ENCODE measurements at places on chromosomes 2 and 18. TPM values are rescaled to one million over a fixed set of nuclear protein-coding genes. Genes with fewer than 3 reads are reported as not detected.

DNA sequence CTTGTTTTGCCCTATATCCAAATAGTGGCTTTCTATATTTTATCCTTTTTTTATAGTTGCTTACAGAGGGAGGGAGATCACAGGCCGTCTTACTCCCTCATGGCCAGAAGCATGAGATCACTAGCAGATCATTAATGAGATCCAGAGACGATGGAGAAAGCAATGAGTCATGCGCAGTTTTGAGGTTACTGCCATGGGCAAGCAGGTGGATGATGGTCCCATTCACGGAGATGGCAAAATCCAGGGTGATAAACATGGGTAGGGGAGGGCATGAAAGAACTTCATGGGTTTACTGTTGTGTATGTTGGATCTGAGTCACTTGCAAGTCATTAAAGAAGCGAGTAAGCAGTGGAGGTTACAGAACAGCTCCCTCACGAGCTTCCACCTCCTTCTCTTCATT lies 60.4 kb downstream of the C18orf63 start:
- no peak for DNase-seq

KHK gene
- total RNA-seq, result 1.7 TPM

- no peak for DNase-seq
Measured at GRCh38 chr2:17199741-17200140, 318.5 kb downstream of the RAD51AP2 start.

- no peak for DNase-seq
Measured at GRCh38 chr2:232903989-232904388, 33.9 kb downstream of the SNORC start.

DNA sequence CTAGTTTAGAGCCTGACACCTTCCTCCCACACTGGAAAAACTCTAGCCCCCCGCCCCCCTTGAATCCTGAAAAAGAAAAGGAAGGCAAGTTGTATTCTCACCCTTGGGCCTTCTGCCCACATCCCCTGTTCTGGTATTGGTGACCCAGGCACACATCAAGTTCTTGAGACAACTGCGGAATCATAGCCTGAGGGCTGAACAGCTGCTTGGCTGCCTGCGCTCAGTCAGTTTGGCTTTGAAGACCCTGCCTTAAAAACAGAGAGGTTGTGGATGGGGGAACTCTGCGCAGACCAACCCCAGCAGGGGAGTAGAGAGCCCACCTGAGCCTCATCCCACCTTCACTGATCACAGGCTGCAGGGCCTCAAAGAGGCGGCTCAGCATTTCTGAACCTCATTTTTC lies 229.2 kb downstream of the ANAPC1 start:
- DNase-seq, result no peak

GRCh38 chr2:176380341-176380740 lies 111.1 kb downstream of the MTX2 start:
- DNase-seq, result no peak

GRCh38 chr2:68319398-68320117 lies at the start of gene CNRIP1:
TSS of gene CNRIP1 (minus strand) at chr2:68319949. CDS start at chr2:68319400, 549 bp downstream.
- DNase-seq, result peak; percentile 44

- DNase-seq, result no peak
Measured at GRCh38 chr18:22847392-22847791, 85.7 kb upstream of the RBBP8 start.

DNA sequence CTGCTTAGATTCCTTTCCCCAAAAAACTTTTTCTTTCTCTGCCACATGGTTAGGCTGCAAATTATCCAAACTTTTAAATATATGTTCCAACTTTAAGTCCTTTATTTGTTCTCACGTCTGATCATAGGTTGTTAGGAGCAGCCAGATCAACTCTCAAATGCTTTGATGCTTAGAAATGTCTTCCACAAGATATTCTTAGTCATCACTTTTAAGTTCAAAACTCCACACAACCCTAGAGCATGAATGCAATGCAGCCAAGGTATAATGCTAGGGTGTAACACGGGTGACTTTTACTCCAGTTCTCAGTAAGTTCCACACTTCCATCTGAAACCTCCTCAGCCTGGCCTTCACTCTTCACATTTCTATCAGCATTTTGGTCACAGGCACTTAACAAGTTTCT lies 987.5 kb downstream of the DCDC2C start:
- DNase-seq, result no peak

RETREG2 gene
- 64.5 TPM for total RNA-seq

CHRND gene
- not detected for total RNA-seq

GRCh38 chr18:45958730-45959129 lies 8.4 kb downstream of the EPG5 start:
- DNase-seq, result no peak

SPC25 gene
- 3.5 TPM for total RNA-seq

DNA sequence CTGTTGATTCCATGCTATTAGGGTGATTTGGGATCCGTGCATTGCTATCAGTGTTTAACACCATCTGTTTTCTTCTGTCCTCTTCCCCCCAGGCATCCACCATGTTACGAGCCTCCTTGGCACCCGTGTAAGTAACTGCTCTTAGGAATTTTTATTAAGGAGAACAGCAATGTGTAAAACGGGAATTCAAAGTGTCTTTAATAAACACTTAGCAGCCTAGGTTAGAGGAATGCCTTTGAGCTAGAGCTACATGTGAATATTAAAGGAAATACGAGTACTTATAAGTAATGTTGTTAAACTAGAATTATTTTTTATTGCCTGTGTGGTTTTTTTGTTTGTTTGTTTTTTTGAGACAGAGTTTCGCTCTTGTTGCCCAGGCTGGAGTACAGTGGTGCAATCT lies 58.1 kb downstream of the ARMC9 start:
- DNase-seq, result no peak

GRCh38 chr2:82395531-82395930 lies 2063.5 kb downstream of the SUCLG1 start:
- no peak for DNase-seq

DNA sequence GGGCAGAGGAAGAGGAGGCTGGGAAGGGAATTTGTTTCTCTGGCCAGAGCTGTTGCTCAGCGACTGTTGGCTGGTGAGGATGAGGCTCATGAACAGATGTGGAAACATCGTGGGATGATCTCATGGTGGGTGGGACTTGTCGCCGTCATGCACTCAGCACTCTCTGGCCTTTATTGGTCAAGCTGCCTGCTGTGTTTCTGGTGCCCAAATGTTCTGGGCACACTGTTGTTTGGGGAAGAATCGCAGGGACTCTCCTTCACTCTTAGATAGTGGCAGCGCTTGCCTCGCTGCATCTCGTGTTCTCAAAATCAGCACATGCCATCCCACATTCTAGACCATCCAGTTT lies 145.6 kb downstream of the AGAP1 start:
- DNase-seq, result peak; percentile 47

DNA sequence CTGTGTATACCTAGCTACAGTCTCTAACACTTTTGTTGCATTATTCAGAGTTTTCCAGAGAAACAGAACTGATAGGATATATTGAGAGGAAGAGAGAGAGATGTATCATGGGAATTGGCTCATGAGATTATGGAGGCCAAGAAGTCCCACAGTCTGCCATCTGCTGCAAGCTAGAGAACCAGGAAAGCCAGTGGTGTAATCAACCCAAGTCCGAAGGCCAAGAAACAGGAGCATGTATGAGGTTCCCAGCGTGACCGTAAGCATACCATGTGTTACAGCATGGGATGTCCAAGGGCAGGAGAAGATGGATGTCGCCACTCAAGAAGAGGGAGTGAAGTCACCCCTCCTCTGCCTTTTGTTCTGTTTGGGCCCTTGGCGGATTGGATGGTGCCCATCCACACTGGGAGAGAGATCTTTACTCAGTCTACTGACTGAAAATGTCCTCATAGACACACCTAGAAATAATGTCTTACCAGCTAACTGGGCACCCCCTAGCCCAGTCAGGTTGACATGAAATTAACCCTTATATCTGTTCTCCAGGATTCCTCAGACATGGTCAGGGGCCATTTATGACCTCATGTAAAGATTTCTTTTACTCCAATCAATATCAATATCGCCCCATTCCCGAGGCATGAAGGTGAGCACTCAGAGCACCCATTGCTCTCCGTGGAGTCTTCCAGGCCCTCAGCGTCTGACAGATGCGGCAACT lies 179.6 kb downstream of the CTIF start:
- no peak for DNase-seq

DNA sequence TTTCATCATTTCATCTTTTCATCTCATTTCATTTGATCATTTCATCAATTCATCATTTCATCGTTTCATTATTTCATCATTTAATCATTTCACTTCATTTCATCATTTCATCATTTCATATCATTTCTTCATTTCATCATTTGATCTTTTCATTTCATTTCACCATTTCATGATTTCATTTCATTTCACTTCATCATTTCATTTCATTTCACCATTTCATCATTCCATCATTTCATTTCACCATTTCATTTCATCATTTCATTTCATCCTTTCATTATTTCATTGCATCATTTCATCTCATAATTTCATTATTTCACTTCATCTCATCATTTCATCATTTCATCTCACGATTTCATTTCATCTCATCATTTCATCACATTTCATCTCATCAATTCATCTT lies 127.8 kb downstream of the ANKRD30BL start:
- no peak for DNase-seq

- peak; percentile 38 for DNase-seq
Measured at GRCh38 chr2:67510745-67511144, 113.6 kb downstream of the ETAA1 start.

DNA sequence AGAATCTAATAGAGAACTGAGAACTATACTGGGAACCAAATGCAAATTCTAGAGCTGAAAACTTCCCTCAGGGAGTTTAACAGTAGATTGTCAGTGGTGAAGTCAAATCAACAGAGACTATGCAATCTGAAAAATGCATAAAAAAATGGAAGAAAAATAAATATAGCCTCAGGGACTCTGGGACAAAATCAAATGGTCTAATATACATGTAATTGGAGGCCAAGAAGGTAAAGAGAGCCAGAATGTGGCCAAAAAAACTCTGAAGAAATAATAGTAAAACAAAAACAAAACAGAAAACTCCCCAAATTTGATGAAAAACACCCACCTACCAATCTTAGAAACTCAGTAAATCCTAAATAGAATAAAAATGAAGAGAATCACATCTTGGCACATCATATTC lies 16.5 kb downstream of the DNAJC27 start:
- DNase-seq, result no peak

CCDC141 gene
- total RNA-seq, result not detected

GRCh38 chr2:147449323-147449991 lies 395.4 kb upstream of the ACVR2A start:
- DNase-seq, result no peak

- DNase-seq, result no peak
Measured at GRCh38 chr2:173045181-173045580, 30.5 kb upstream of the MAP3K20 start.

- DNase-seq, result peak; percentile 82
Measured at GRCh38 chr2:48250943-48251342, 279.0 kb upstream of the STON1 start.

CENPO gene
- total RNA-seq, result 14.9 TPM

- peak; percentile 18 for DNase-seq
Measured at GRCh38 chr18:52077251-52077983, 262.6 kb upstream of the DCC start.

WDR35 gene
- 13.2 TPM for total RNA-seq

CGREF1 gene
- total RNA-seq, result 10.9 TPM

- DNase-seq, result no peak
Measured at GRCh38 chr2:214796911-214797310, 12.6 kb downstream of the BARD1 start.

- DNase-seq, result no peak
Measured at GRCh38 chr2:196217116-196217515, 45.7 kb upstream of the STK17B start.

COL6A3 gene
- 0.19 TPM for total RNA-seq

- DNase-seq, result no peak
Measured at GRCh38 chr18:1361936-1362335, 457.3 kb downstream of the ADCYAP1 start.

GRCh38 chr2:221364672-221365071 lies 207.4 kb downstream of the EPHA4 start:
- DNase-seq, result no peak

- DNase-seq, result no peak
Measured at GRCh38 chr2:169472249-169472648, 7.0 kb upstream of the BBS5 start.

- no peak for DNase-seq
Measured at GRCh38 chr2:60508339-60508917, 45.0 kb downstream of the BCL11A start.
